ENCODE measurements at places on chromosomes 13 and 19. TPM values are rescaled to one million over a fixed set of nuclear protein-coding genes. Genes with fewer than 3 reads are reported as not detected.

Gene SOX1
- total RNA-seq, result not detected

Gene SPART
- 32.7 TPM for total RNA-seq

Gene PALM3
- total RNA-seq, result 1.4 TPM

Gene CCDC97
- 43.8 TPM for total RNA-seq

Gene HCN2
- total RNA-seq, result 50.9 TPM

Gene MADCAM1
- total RNA-seq, result 0.40 TPM

Gene ANKLE1
- 0.43 TPM for total RNA-seq

Gene IQCN
- total RNA-seq, result 0.71 TPM

Gene VSTM2B
- not detected for total RNA-seq

Gene OR10H1
- total RNA-seq, result not detected

Gene CYP4F12
- 2.3 TPM for total RNA-seq

Gene KCNC3
- total RNA-seq, result 0.78 TPM

Gene PCDH8
- not detected for total RNA-seq

Gene P2RY11
- total RNA-seq, result 5.8 TPM

Gene SIAH3
- not detected for total RNA-seq

Gene CEACAM1
- 2.3 TPM for total RNA-seq

Gene MOB3A
- total RNA-seq, result 12.5 TPM

Gene KLK7
- not detected for total RNA-seq

Gene SLC7A9
- 0.69 TPM for total RNA-seq

Gene LSR
- total RNA-seq, result 10.7 TPM

Gene LPAR2
- 2.0 TPM for total RNA-seq

Gene NCCRP1
- 1.2 TPM for total RNA-seq

Gene ZNF575
- 3.4 TPM for total RNA-seq

Gene MRPL4
- 71.8 TPM for total RNA-seq

Gene DCLK1
- total RNA-seq, result 0.86 TPM

Gene IRGC
- not detected for total RNA-seq

Gene TSHZ3
- total RNA-seq, result 3.5 TPM

Gene ZIC2
- 8.1 TPM for total RNA-seq

Gene PALM
- 17.2 TPM for total RNA-seq

Gene C19orf38
- total RNA-seq, result not detected

Gene RGL3
- total RNA-seq, result 2.2 TPM

Gene PGPEP1
- total RNA-seq, result 2.1 TPM

Gene GAMT
- 45.3 TPM for total RNA-seq

Gene PRKD2
- 27.2 TPM for total RNA-seq

Gene VSIG10L
- total RNA-seq, result 8.5 TPM

Gene ZNF578
- total RNA-seq, result not detected

Gene CALR
- total RNA-seq, result 619 TPM

Gene GPR4
- 0.44 TPM for total RNA-seq

Gene ERFL
- 0.35 TPM for total RNA-seq

Gene PTH2
- total RNA-seq, result not detected

Gene OR7D2
- not detected for total RNA-seq

Gene RAB4B
- 19.8 TPM for total RNA-seq

Gene ZNF880
- total RNA-seq, result 0.16 TPM

Gene FGF14
- not detected for total RNA-seq

Gene SBK3
- total RNA-seq, result 0.44 TPM

Gene CATSPERD
- not detected for total RNA-seq

Gene SARS2
- total RNA-seq, result 54.6 TPM

Gene PROZ
- not detected for total RNA-seq

All from A549 treated with ZK216348 at 1 μM for 4 hours (cell line).